ENCODE measurements at places on chromosomes 1 and 21. TPM values are rescaled to one million over a fixed set of nuclear protein-coding genes. Genes with fewer than 3 reads are reported as not detected.

The OR2M3 gene
- total RNA-seq = not detected

The CFAP107 gene
- not detected for total RNA-seq

DNA sequence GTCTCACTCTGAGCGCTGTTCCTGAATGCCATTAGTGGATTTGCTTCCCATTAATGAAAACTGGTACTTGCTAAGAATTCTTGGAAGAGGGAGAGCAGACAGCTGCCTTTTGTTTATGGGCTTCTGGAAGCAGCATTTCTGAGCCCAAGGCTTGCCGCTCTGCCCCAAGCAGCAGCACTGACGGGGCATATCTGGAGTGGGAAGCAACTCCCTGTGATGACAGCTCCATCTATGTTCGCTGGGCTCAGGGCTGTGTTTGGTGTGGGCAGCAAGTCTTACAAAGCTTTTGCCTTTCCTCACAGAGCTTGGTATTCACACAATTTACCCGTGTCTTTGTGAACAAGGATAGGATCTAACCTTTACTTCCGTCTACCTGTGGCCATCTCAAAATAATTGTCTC lies 72.2 kb downstream of the DDX20 start:
- DNase-seq = no peak

- DNase-seq = no peak
These were observed 5.9 kb upstream of the SIPA1L2 start for GRCh38 chr1:232635778-232636356.

DNA sequence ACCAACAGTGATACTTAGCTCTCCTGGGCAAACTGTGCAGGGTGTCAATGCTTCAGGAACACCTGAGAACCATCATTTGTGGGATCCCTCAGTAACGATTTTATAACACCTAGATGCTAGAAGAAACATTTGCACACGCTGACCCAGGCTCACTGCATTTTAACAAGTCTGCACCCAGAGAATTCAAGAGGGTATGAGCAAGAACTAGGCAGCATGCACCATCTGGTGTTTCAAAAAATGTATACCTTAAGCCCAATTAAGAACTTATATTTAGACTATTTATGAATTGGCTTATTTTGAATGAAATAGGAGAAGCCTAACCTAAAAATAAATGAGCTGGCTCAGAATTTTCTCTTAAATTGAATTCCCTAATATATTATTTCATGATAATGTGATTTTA lies 400.5 kb downstream of the GPATCH2 start:
- no peak for DNase-seq

GRCh38 chr1:95384567-95384966 lies 150.6 kb downstream of the RWDD3 start:
- no peak for DNase-seq

GRCh38 chr1:47491341-47491753 lies 53.5 kb downstream of the FOXD2 start:
- no peak for DNase-seq

DNA sequence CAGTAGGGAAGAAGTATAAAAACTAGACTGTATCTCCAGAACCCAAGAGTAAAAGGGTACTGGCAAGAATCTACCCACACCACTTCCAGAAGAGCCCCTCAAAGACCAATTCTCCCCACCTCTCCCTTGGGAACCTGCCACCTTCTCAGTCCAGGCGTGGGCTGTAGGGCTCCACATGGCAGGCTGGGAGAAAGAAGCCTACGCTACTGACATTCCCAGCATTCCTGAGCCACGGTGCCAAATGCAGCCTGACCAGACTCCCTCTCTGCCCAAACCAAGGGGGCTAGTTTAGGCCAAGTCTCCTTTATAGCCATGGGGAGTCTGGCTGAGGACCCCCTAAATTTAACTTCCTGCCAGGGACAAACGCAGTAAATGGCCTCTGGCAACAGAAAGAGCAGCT lies 2.0 kb downstream of the UBE2Q1 start:
- DNase-seq = no peak

DNA sequence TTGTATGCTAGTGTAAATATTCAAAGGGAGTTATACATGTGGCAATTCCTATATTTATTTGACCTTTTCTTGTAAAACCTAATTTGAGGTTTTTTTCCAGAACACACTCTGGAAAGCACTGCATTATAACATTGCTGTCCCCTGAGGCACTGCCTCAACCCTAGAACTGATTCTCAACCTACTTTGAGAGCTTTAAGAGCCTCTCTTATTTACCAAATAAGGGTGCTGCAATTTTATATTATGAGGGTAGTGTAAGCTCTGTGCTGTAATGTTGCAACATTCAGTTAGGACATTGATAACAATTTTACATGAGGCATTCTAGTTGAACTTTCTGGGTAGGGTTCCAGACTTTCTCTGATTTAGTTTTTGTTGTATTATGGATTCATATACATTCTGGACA lies 302.2 kb upstream of the DEPDC1 start:
- no peak for DNase-seq

Measured in activated T-cell treated with anti-CD3 and anti-CD28 coated beads, Interleukin-2, amount 50 U/mL, for 4 hours (primary cell).